Left ventricle myocardium inferior (tissue), 1 donor: ENCODE measurements at places on chromosomes 6 and 20. TPM values are rescaled to one million over a fixed set of nuclear protein-coding genes. Genes with fewer than 3 reads are reported as not detected.

The TBX18 gene
- 3.5 TPM for total RNA-seq

The FRK gene
- 11.2 TPM for total RNA-seq

The POPDC3 gene
- total RNA-seq: 56.9 TPM

The TMEM217 gene
- total RNA-seq: 0.80 TPM

The OXT gene
- not detected for total RNA-seq

The PHF1 gene
- total RNA-seq: 52.2 TPM

The PLAGL1 gene
- 10.5 TPM for total RNA-seq

The CTCFL gene
- total RNA-seq: not detected

The CEP43 gene
- total RNA-seq: 12.3 TPM

The MACROD2 gene
- 3.6 TPM for total RNA-seq

The TXLNB gene
- 137 TPM for total RNA-seq

DNA sequence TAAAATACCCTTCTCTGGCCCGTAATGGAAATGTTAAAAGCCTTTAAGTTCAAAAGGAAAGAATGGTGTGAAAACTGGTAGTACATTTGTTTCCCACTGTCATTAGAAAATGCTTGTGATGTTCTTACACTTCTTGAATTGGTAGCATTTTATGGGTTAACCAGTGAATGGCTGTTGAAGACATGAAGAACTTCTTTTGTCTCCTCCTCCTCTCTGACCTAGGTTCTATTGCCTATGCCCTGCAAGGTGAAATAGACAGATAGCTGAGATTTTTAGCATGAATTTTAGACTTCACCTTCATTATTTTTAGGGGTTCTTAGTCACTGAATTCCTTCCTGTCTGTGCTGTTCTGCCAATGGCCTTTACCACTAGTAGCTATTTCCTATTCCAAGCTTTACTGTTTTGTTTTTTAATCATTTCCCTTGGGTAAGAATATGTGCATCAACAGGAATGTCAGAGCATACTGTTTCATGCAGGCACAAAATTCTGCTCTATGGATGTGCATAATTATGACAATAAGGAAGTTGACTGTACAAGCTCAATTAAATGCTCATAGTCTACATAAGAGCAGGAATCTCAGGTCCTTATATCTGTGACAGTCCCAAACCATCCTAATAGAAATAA, 4.9 kb downstream of the TNFAIP3 start:
- DNase-seq: no peak

DNA sequence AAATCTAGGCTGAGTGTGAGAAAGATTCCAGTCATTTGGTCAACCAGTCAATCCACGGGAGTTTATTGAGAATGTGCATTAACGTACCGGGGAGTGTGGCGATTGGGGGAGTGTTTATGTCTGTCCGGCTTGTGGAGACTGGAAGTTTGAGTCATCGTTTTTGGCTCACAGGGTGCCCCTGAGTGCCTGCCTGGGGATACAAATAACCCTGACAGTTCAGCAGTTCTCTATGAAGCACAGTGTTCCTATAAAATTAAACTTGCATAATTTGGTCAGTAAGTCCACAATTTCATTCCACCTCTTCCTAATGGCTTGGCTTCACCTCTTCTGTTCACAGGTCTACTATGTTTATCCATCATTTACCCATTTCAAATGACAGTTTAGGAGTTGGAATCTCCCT, 72.6 kb upstream of the PLEKHG1 start:
- no peak for DNase-seq

GRCh38 chr6:56655249-56655648, 12.6 kb upstream of the DST start:
- DNase-seq: no peak

DNA sequence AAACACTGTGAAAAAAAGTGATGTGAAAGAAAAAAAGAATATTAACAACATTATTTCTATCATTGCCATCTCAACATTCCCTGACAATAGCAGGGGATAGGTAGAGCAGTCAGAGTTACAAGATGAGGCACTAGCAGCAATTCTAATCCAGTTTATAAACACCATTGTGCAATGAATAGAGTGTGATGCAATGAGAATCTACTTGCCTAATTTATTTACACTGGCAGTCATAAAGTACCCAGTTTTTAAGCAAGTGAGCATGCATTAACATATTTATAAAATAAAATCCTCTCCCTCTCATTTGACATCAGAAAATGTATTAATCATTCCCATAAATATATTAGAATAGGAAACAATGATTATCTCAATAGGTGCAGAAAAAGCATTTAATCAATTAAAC, 2.5 kb upstream of the MANEA start:
- DNase-seq: no peak

DNA sequence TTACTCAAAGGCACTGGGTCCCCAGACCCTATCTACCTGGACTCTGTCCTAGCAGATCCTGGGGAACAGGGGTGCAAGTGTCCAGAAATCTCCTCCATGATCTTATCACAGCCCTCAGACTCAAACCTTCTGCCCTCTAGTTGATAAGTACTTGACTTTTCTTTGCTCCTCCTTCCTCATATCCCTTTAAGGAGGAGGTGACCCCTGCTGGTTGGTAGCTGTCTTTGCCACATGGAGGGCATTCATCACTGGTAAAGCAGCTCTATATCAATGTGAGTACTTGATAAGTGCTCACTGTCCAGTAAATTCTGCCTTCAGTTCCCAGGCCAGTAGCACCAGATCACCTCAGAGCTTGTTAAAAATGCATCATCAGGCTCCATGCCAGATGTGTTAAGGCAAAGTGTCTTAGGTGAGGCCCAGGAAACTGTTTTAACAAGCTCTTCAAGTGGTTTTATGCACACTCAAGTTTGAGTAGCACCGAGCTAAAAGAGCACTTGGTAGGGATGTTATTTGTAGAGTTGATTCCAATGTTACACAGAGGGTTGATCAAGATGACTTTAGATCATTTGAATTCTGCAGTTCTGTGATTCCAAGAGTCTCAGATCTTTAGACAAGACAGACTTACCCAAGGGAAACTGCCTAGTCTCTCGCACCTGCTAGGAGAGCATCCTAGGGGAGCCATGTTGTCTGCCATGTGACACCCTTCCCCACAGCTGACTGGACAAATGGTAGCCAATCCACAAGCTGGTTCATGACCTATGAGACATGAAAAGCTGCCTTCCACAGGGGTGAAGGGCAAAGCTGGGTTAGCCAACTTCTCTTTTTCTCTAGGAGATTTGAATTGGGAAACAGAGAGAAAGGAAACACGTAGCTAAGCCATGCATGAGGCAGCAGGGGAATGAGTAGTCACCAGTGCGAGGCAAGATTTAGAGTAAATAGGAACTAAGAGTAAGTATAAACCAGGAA, 18.6 kb downstream of the TREML2 start:
- no peak for DNase-seq

DNA sequence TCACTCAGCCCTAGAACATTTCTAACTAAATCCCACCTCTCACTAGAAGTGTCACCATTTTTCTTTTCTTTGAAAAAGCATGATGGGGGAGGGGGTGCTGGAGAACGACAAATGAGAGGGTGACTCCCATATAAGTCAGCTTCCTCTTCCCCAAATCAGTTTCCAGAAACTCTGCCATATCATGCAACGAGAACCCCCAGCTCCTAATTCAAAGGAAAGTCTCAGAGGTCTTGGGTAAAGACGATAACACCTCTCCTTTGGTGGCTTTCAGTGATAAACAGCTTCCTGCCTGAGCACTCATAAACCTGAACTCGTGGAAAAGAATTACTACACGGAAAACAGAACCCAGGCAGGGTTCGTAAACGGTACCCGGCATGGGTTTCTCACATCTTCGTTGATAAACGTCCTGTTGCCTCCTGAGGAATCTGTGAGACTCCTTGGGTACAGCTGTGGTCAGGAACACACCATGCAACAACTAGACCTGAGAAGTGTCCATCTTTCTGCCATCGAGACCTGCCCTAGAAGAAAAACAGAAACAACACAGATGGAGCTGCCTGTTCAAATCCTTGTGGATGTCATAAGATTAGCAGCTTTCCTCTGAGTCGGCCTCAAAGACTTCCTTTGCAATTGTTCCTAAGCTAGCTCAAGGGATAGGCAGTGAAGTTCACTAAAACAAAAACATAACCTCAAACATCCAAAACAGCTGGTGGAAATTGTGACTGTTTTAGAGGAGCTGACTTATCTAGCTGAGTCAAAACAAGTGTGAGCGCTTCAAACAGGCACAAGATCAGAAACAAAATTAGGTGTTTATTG, 185.8 kb upstream of the PRDM1 start:
- no peak for DNase-seq

GRCh38 chr6:166036316-166037095, 131.1 kb downstream of the TBXT start:
- DNase-seq: no peak

GRCh38 chr6:63236398-63236817, 25.1 kb downstream of the FKBP1C start:
- DNase-seq: no peak

GRCh38 chr20:13432126-13432525, 206.6 kb downstream of the TASP1 start:
- DNase-seq: no peak

GRCh38 chr6:53269827-53270226, 78.9 kb downstream of the ELOVL5 start:
- DNase-seq: no peak

DNA sequence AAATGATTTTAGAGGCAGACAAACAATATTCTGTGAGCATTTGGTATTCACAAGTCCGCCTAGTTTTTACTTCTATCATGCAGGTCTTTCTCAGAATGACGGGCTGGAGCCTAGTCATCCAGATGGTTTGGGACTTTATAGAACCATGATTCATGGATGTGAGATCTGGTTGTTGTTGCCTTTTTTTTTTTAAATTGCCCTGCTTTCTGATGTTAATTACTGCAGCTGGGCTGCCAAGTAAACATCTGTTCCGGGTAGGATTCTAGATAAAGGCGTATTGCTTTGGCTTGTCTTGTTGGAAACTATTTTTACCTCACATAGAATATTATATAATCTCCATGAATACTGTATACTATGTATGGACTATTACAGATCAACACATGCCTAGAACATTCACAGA, 58.1 kb downstream of the RNF217 start:
- DNase-seq: no peak

DNA sequence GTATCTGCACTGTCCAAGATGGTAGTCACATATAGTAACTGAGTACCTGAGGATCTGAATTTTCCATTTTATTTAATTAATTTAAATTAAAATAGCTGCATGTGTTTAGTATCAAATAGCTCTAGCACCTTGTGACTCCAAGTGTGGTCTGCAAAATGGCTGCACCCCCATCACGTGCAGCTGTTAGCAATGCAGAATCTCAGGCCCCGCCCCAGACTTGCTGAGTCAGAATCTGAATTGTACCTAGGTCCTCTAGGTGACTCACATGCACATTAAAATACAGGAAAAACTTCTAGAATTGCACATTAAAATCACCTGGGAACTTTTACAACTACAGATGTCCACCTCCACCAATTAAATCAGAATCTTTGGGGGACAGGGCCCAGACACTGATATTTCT, 19.2 kb upstream of the FAM83C start:
- no peak for DNase-seq

DNA sequence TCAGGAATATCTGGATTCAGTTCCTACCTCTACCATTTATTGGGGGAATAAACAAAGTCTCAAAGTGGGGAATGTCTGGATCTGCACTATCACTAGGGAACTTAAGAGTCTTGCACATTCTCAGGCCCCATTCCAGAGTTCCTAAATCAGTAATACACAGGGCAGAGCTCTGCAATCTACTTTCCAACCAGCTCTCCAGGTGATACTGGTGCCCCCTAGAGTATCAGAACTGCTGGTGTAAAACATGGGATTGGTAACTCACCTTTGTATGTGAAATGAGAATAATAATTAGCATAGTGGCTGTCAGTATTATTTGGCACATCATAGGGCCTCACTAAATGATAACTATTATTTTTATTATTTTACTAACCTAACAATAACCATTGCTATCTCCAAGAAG, 278.8 kb upstream of the IMPG1 start:
- no peak for DNase-seq

- no peak for DNase-seq
Observed at GRCh38 chr6:132194529-132194928, 206.7 kb downstream of the MOXD1 start.

DNA sequence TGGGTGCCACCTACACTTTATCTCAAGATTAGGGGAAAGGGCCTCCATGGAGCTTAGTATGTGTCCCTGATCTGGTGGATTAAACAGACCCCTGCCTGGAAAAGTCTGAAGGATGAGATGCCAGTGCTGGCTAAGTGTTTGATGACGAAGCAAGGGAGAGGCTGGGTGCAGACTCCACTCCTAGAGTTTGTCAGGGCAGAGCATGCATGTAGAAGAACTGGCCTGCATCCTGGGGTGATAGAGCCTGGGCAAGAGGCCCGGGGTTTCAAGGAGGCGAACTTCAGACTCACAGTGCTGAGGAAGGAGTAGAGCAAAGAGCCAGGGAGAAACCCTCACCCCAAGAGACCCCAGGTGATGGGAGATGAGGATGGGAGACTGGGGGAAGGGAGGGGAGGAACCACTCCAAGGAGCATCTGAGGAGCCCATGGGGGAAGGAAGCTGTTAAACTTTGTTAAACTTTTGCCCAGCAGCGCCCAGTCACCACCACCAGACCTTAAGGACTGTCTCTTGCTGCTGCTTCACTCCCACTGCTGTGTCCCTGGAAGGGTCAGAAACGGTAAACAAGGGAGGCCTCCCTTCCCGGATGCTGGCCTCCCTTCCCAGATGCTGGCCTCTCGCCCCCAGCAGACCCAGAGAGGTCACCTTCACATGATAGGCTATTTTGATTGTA, 61.6 kb downstream of the RPRD1B start:
- no peak for DNase-seq

DNA sequence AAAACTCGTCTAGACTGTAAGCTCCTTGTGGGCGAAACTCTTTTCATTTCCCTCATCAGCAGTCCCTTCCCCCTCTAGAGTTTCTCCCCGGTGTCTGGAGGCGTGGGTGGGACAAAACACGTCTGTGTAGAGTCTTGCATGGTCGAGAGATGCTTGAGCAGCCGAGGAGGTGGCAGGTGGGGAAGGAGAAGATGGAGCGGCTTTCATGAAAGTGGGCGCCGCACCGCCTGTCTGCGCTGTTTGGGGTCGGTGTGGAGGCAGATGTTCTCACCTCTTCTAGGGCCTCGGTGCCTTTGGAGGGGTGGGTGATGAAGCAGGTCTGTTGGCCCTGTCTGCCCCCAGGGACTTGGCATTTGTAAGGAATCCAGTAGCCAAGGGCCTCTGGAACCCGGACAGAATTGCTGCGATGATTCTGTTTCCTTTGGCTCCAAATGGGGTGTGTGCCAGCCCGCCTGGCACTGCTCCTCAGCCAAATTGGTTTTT, 1.2 kb downstream of the BRPF3 start:
- no peak for DNase-seq
